RPMI8226 (cell line): ENCODE measurements at places on chromosomes 3 and 15.

- no peak for DNase-seq
Observed at GRCh38 chr3:12473511-12473910, 10.8 kb upstream of the TSEN2 start.

- DNase-seq = no peak
Observed at GRCh38 chr3:71124048-71124447, 459.5 kb downstream of the FOXP1 start.

GRCh38 chr3:153624310-153625030, 462.4 kb downstream of the RAP2B start:
- DNase-seq = no peak

GRCh38 chr15:62521396-62521795, 356.3 kb upstream of the C2CD4B start:
- DNase-seq = no peak

- no peak for DNase-seq
Observed at GRCh38 chr3:128603811-128604775, 46.5 kb downstream of the RPN1 start.

DNA sequence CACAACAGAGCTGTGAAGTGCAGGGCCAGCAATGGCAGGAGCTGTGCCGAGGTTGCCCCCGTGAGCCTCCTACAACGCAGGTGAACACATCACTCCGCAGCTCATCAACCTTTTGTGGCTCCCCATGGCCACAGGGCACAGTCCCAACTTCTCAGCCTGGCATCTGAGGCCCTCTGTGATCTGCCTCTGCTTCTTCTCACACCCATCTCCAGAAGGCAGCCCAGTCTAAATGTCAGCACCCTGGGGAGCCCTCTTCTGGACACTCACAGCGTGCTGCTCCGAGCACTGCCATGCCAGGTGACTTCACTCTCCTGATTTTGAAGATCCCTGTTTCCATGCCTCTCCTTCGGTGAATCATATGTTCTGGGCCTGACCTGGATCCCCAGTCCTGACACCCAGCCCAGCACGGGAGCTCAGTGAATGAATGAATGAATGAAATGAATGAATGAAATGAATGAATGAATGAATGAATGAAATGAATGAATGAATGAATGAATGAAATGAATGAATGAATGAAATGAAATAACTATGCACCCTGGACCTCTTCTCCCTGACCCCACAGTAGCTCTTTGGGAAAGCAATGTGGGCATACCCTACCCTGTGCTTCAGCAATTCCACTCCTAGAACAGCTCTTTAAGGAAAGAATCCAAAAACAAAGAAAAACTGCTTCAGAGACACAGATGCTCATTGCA, 17.9 kb upstream of the SKIC8 start:
- DNase-seq = peak; percentile 33

GRCh38 chr3:49173116-49173791, 1.9 kb downstream of the KLHDC8B start:
- no peak for DNase-seq

DNA sequence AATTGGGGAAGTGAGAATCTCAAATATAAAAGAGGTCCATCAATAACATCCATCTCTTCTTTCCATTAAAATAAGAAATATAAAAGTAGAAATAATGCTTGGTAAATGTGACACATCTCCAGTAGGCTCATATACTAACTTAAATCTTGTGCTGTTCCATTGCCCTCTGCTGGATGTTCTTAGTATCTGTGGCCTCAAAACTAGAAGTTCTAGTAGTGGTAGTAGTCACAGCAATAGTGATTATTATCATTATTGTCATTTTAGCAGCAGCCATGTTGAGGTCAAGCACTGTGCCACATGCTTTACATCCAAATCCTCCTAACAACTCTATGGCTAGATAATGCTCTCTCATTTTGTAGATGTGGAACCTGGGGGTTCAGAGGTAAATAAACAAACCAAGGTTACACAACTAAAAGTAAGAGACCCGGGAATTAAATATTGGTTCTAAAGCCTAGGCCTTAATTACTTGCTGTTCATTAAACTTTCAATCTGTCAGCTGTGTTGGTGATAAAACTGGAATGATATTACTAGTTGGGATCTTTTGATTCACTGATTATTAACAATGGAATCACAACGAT, 20.2 kb upstream of the BTLA start:
- peak; percentile 63 for DNase-seq

DNA sequence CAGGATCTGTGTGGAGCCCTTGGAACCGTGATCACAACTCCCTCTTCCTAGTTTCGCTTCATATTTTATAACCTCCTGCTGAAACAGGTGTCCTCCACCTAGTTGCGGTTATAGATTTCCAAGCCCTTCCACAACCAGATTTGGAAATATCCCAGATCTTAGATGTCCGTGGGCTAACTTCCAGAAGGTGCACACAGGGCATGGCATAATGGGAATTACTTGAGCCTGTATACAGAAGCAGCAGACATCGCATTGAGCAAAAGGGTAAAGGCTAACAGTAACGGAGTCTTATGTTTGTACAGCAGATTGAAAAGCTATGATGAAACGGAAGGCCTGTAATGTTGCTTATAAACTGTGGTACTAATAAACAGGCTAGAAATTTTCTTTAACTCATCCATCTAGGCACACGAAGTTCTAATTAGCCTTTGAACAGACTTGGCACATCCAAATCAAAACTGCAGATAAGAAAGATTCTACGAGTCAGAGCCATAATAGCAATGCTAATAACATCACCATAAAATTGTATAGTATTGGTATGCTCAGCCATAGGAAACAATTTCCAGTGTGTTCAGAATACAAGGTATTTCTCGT, 1.2 kb upstream of the USF3 start:
- DNase-seq = peak; percentile 20

DNA sequence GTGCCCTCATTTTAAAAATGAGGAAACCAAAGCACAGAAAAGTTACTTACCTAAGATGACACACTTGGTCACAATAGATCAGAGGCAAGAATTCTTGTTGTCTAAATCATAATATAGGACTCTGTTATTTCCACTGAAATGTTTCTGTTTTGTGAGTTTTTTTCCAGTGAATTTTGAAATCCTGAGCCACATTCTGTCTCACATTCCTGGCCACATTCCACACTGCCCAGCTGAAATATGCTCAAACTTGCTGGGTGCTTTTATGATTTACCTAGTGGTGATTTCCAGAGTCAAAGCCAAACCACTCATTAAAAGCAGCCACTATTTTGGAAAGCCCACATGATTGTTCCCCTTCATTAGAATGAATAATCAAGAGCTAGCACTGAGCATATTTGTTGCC, 82.3 kb upstream of the NPHP3 start:
- no peak for DNase-seq

GRCh38 chr15:85673326-85673725, 121.4 kb downstream of the KLHL25 start:
- DNase-seq = no peak

- DNase-seq = no peak
Observed at GRCh38 chr3:194196876-194197275, 60.9 kb downstream of the HES1 start.

GRCh38 chr3:153704115-153704514, 417.1 kb upstream of the ARHGEF26 start:
- no peak for DNase-seq
